Dorsolateral prefrontal cortex (tissue), 122 donors: ENCODE measurements at places on chromosomes 7 and 10. TPM values are rescaled to one million over a fixed set of nuclear protein-coding genes. Genes with fewer than 3 reads are reported as not detected.

INMT gene
- total RNA-seq: 0.45 TPM

IKZF1 gene
- 4.4 TPM for total RNA-seq

SEPTIN14 gene
- not detected for total RNA-seq

FZD1 gene
- 2.2 TPM for total RNA-seq
